ENCODE measurements at places on chromosomes 16 and 17. TPM values are rescaled to one million over a fixed set of nuclear protein-coding genes. Genes with fewer than 3 reads are reported as not detected.

BTBD17 gene
- not detected for total RNA-seq

GINS2 gene
- 5.1 TPM for total RNA-seq

FBXL16 gene
- total RNA-seq: 1.2 TPM

ARHGAP44 gene
- total RNA-seq: 44.4 TPM

CRYBA1 gene
- not detected for total RNA-seq

PMFBP1 gene
- 7.4 TPM for total RNA-seq

MT3 gene
- total RNA-seq: 1.5 TPM

NHLRC4 gene
- not detected for total RNA-seq

ERBB2 gene
- total RNA-seq: 179 TPM

- DNase-seq: no peak
Measured at GRCh38 chr16:15834502-15834901, 22.3 kb downstream of the MYH11 start.

- DNase-seq: no peak
Measured at GRCh38 chr17:19646788-19647696, 1.5 kb upstream of the ALDH3A2 start.

DNA sequence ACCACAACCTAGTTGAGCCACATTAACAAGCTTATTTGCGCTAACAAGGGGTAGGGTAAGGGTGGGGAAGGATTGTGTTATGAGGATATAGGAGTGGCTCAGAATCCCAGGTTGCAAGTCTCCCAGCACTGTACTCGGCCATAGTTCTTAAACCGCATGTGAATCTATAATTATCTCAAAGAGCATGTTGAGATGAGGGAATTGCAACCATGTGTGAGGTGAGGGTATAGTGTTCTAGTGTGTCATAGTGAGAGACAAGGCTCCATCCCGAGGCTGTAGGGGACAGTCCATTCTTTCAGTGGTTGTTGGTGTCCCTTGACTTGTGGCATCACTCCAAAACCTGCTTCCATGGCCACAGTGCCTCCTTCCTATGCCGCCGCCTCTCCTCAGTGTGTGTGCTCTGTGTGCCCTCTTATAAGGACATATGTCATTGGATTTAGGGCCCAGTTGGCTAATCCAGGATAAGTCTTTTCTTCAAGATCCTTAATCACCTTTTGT lies 22.7 kb upstream of the ATP5MC1 start:
- DNase-seq: no peak

- no peak for DNase-seq
Measured at GRCh38 chr17:45410144-45411091, 22.3 kb downstream of the ARHGAP27 start.

DNA sequence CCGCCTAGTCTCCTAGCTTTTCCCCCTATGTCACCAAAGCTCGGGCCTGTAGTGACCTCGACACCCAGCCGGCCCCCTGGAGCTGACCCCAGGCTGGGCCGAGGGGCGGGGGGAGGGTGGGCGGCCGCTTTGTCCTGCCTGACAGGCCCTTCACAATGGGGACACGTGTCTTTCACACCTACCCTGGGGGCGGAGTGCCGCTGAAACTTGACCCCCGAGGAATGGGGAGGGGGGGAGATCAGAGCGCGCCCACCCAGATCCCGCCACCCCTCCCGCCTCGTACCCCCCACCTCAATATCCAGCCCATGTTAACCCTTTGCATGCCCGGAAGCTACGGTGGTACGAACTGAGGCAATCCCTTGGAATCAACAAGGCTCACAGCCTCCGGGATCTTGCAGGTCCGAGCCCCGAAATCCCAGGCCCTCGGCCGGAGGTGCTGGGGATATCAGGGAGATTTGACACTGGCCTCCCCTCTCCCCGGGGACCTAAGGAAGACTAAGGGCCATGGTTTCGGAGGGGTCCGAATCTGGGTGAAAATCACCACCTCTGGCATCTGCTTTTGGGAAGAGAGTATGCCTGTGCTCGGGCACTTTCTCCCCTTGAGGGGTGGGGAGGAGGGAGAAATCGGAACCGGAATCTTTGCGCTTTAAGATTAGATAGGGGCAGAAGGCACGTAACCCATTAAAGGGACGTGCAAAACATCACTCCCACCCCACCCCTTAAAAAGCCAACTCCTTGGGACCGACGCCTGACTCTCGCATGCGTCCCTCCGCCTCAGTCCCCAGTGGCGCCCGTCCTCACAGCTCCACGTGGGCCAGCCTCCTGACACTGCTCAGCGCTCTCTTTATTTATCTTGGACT lies 2.6 kb downstream of the NOG start:
- DNase-seq: no peak

GRCh38 chr17:57454729-57455062 lies 198.4 kb downstream of the MSI2 start:
- DNase-seq: no peak

GRCh38 chr16:88655053-88655732 lies 4.3 kb upstream of the CYBA start:
- DNase-seq: no peak

- peak; percentile 74 for DNase-seq
Measured at GRCh38 chr16:19114359-19115147, 789 bp downstream of the ITPRIPL2 start.

GRCh38 chr17:6729531-6729930 lies 16.4 kb upstream of the SLC13A5 start:
- DNase-seq: no peak

- DNase-seq: no peak
Measured at GRCh38 chr16:4676831-4677230, 16.5 kb upstream of the NUDT16L1 start.

GRCh38 chr17:55577687-55578086 lies 66.4 kb upstream of the SMIM36 start:
- DNase-seq: peak; percentile 35

- no peak for DNase-seq
Measured at GRCh38 chr17:77571155-77571981, 387.1 kb upstream of the TNRC6C start.

- no peak for DNase-seq
Measured at GRCh38 chr17:11438673-11439072, 159.6 kb upstream of the DNAH9 start.

DNA sequence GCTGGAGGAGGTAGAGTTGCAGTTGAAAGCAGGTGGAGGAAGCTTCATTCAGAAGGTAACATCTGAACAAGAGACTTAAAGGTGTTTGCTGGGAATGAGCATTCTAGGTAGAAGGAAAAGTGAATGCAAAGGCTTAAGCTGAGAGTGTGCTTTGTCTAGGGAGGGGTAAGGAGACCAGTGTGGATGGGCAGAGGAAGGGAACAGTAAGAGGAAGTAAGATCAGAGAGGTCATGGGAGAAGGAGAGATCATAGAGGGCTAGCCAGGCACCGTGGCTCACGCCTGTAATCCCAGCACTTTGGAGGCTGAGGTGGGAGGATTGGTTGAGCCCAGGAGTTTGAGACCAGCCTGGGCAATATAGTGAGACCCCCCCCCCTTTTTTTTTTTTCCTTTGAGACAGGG lies 3.3 kb downstream of the STX4 start:
- DNase-seq: no peak

GRCh38 chr17:18949566-18949965 lies 2.4 kb upstream of the SLC5A10 start:
- no peak for DNase-seq

DNA sequence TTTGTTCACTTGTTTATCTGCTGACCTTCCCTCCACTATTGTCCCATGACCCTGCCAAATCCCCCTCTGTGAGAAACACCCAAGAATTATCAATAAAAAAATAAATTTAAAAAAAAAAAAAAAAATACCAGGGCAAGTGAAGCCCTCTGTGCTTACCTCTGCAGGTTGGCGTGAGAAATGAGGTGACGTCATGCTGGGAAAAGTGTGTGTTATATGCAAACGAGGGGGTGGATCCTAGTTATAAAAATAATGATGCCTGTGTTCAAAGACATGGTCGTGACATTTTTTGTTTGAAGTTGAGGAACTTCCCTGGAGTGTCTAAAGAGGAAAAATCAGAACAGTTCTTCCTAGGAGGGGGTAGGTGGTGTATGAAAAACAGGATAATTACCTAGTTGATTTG lies 20.2 kb downstream of the TMC7 start:
- no peak for DNase-seq

GRCh38 chr17:82838386-82839063 lies 1.3 kb downstream of the ZNF750 start:
- DNase-seq: peak; percentile 76

GRCh38 chr17:33574942-33575445 lies 281.9 kb upstream of the ASIC2 start:
- DNase-seq: no peak

GRCh38 chr17:31907342-31907962 lies 5.9 kb upstream of the UTP6 start:
- peak; percentile 46 for DNase-seq

GRCh38 chr17:77696151-77696720 lies 262.3 kb upstream of the TNRC6C start:
- no peak for DNase-seq
